Natural killer cell treated with Interleukin-12 subunit alpha and Interleukin-12 subunit beta and Interleukin-15 and Interleukin-18, amount 100 ng/mL, for 72 hours (primary cell): ENCODE measurements at places on chromosomes 16 and 17. TPM values are rescaled to one million over a fixed set of nuclear protein-coding genes. Genes with fewer than 3 reads are reported as not detected.
A peak's percentile ranks its signal among the peaks of the same experiment; 100 is the strongest.

GRCh38 chr17:75779987-75780889 is 4.4 kb upstream of the UNK start:
- H3K4me3 ChIP-seq: peak overlapping the region; percentile 94
- no peaks in the 10 kb centered on the region for H3K27me3 ChIP-seq
- no peak for DNase-seq
- H3K27ac ChIP-seq: peak overlapping the region; percentile 95

SHISA9 gene
- 0.11 TPM for total RNA-seq

SLC38A8 gene
- total RNA-seq: not detected

GRCh38 chr16:886802-887731 is 83.7 kb downstream of the LMF1 start:
- H3K27ac ChIP-seq: no peak overlapping the region
- H3K27me3 ChIP-seq: no peaks in the 10 kb centered on the region
- no peaks in the 10 kb centered on the region for H3K4me1 ChIP-seq
- no peak for DNase-seq
- H3K4me3 ChIP-seq: no peak overlapping the region
- H3K36me3 ChIP-seq: no peaks in the 10 kb centered on the region

HIC1 gene
- total RNA-seq: 56.7 TPM

ALG1 gene
- 37.3 TPM for total RNA-seq

- peaks cover 18% of the 10 kb centered on the region for H3K27me3 ChIP-seq
- DNase-seq: no peak
- peaks cover 20% of the 10 kb centered on the region for H3K36me3 ChIP-seq
These were observed 429 bp downstream of the OR2C1 start for GRCh38 chr16:3356118-3356517.

DNA sequence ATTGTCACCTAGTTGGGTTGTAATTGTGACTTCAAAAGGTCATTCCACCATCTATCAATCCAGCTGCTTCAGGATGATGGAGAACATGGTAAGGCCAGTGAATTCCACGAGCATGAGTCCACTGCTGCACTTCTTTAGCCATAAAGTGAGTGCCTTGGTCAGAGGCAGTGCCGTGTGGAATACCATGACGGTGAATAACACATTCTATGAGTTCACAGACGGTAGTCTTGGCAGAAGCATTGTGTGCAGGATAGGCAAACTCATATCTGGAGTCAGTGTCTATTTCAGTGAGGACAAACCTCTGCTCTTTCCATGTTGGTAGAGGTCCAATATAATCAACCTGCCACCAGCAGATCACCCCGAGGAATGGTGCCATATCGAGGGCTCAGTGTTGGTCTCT is 650.9 kb downstream of the KCNJ2 start:
- no peaks in the 10 kb centered on the region for H3K27me3 ChIP-seq
- H3K4me3 ChIP-seq: no peak overlapping the region
- no peaks in the 10 kb centered on the region for H3K4me1 ChIP-seq
- no peaks in the 10 kb centered on the region for H3K36me3 ChIP-seq
- no peak overlapping the region for H3K27ac ChIP-seq
- DNase-seq: no peak

NPIPA5 gene
- total RNA-seq: 0.43 TPM

- DNase-seq: no peak
- no peak overlapping the region for H3K4me3 ChIP-seq
- no peak overlapping the region for H3K27ac ChIP-seq
- H3K36me3 ChIP-seq: no peaks in the 10 kb centered on the region
These were observed 15.8 kb upstream of the ITGAM start for GRCh38 chr16:31243734-31244670.

GRCh38 chr17:78183916-78184315 is 2.9 kb downstream of the TK1 start:
- peaks cover 7% of the 10 kb centered on the region for H3K36me3 ChIP-seq
- peaks cover 24% of the 10 kb centered on the region for H3K4me1 ChIP-seq
- no peak overlapping the region for H3K27ac ChIP-seq
- no peak overlapping the region for H3K4me3 ChIP-seq
- DNase-seq: no peak
- H3K27me3 ChIP-seq: no peaks in the 10 kb centered on the region

DNA sequence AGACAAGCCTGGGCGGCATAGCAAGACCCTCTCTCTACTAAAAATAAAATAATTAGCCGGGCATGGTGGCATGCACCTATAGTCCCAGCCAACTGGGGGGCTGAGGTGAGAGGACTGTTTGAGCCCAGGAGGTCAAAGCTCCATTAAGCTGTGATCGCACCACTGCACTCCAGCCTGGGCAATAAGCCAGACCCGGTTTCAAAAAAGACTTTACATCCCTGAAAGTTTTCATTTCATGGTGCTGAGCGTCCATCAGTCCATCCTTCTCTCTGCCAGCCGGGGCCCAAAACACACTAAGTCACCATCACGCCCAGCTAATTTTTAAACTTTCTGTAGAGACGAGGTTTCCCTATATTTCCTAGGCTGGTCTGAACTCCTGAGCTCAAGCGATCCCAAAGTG is 10.6 kb downstream of the RAB40B start:
- peaks cover 4% of the 10 kb centered on the region for H3K4me1 ChIP-seq
- H3K27ac ChIP-seq: no peak overlapping the region
- no peak for DNase-seq
- H3K36me3 ChIP-seq: peaks cover 4% of the 10 kb centered on the region
- H3K27me3 ChIP-seq: no peaks in the 10 kb centered on the region

DNAH2 gene
- not detected for total RNA-seq

KCNAB3 gene
- 14.6 TPM for total RNA-seq

GRCh38 chr17:27473748-27474609 is 17.7 kb downstream of the KSR1 start:
- H3K4me1 ChIP-seq: peaks cover 86% of the 10 kb centered on the region
- peak overlapping the region; percentile 98 for H3K27ac ChIP-seq
- H3K36me3 ChIP-seq: peaks cover 11% of the 10 kb centered on the region
- peak overlapping the region; percentile 85 for H3K4me3 ChIP-seq

RNF227 gene
- 4.7 TPM for total RNA-seq

DYNLRB2 gene
- not detected for total RNA-seq

DNA sequence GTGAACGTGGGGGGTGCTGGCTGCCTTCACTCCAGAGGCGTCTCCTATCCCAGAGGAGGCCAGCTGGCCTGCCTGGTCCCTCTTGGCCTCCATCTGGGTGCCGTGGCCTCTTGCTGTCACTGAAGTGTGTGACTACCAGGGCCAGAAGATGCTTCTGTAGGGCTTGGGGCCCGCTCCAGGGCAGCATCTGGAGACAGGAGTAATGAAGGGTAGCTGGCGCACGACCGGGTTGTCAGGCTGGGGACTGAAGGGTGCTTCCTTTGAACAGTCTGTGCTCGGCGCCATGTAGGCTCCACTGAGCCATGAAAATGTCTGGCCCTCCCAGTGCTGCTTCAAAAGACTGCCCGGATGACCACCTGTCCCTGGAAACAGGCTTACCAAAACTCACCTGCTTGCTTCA is 31.3 kb downstream of the ASIC2 start:
- no peaks in the 10 kb centered on the region for H3K4me1 ChIP-seq
- H3K27me3 ChIP-seq: peaks cover 24% of the 10 kb centered on the region
- H3K4me3 ChIP-seq: no peak overlapping the region
- H3K36me3 ChIP-seq: no peaks in the 10 kb centered on the region
- DNase-seq: no peak

- H3K4me3 ChIP-seq: no peak overlapping the region
- H3K27me3 ChIP-seq: no peaks in the 10 kb centered on the region
- peaks cover 24% of the 10 kb centered on the region for H3K4me1 ChIP-seq
- DNase-seq: no peak
- H3K27ac ChIP-seq: no peak overlapping the region
These were observed 1.4 kb downstream of the VKORC1 start for GRCh38 chr16:31093132-31093703.

- H3K27me3 ChIP-seq: no peaks in the 10 kb centered on the region
- no peaks in the 10 kb centered on the region for H3K36me3 ChIP-seq
- no peak overlapping the region for H3K27ac ChIP-seq
- peak; percentile 46 for DNase-seq
- H3K4me3 ChIP-seq: no peak overlapping the region
- no peaks in the 10 kb centered on the region for H3K4me1 ChIP-seq
These were observed 11.3 kb downstream of the PLD2 start for GRCh38 chr17:4818276-4818675.

DNA sequence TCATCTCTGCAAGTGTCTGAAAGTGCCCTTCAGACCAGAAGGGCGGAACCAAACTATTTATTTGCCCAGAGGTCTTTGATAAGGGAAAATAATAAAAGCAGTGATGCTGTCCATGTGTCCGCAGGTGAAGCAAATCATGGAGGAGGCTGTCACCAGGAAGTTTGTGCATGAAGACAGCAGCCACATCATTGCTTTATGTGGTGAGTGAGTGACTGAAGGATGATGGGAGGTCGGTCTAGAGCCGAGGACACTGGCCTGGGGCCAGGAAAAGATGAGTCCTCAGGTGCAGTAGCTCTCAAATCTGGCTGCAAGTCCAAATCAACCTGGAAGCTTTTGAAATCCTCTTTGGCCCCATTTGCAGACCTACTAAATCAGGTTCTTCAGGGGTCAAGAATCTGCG is 6.1 kb downstream of the SGSM2 start:
- H3K4me3 ChIP-seq: no peak overlapping the region
- no peak overlapping the region for H3K27ac ChIP-seq
- no peaks in the 10 kb centered on the region for H3K36me3 ChIP-seq
- H3K27me3 ChIP-seq: no peaks in the 10 kb centered on the region
- H3K4me1 ChIP-seq: no peaks in the 10 kb centered on the region

- peaks cover 5% of the 10 kb centered on the region for H3K36me3 ChIP-seq
- peak overlapping the region; percentile 98 for H3K27ac ChIP-seq
These were observed 183.0 kb downstream of the PHKB start for GRCh38 chr16:47644166-47644565.

- no peaks in the 10 kb centered on the region for H3K36me3 ChIP-seq
- no peak overlapping the region for H3K27ac ChIP-seq
- peaks cover 18% of the 10 kb centered on the region for H3K4me1 ChIP-seq
- no peak overlapping the region for H3K4me3 ChIP-seq
- no peak for DNase-seq
- H3K27me3 ChIP-seq: peaks cover 2% of the 10 kb centered on the region
These were observed 41.2 kb downstream of the PRKCA start for GRCh38 chr17:66343531-66344078.

- peaks cover 4% of the 10 kb centered on the region for H3K36me3 ChIP-seq
- no peaks in the 10 kb centered on the region for H3K4me1 ChIP-seq
- H3K27ac ChIP-seq: no peak overlapping the region
- H3K27me3 ChIP-seq: no peaks in the 10 kb centered on the region
These were observed 71.4 kb downstream of the BCAS3 start for GRCh38 chr17:60749050-60749449.

CX3CL1 gene
- not detected for total RNA-seq

PPP1R1B gene
- not detected for total RNA-seq

DNA sequence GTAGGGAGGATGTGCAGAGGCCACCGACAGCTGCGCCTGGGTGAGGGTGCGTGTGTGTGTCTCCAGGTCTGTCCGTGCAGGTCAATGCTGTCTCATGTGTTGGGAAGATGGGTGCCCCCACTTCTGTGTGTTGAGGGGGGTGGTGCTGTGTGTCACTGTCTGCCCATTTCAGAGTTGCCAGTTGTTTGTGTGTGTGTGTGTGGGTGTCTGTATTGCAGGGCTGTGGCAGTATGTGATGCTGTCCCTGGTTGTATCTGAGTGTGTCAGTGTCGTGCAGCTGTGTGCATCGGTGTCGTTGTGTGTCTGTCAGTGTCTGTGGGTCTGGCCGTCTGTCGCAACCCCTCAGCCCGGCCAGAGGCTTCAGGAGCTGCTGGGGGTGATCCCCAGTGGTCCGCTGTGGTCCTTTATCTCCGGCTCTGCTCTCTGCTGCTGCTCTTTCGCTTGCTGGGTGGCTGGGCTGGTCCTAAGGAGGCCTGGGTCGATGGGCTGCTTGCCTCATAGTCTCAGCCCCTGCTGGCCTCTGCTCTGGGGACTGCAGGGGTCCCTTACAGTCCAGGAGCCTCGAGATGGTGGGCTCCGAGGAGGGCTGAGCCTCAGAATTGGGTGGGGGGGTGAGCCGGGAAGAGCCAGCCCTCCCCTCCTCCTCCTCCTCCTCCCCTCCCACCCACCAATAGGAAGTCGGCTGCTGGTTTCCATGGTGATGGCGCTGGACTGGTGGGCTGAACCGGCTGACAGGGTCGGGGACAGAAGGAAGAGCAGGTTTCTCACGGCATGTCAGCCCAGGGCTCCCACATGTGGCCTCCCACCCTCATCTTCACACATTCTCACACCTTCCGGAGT is at the start of gene TSPOAP1:
TSPOAP1 (minus strand) TSS at position 601 of the 840 bp plus-strand sequence. CDS start 875 bp downstream, outside the sequence.
- DNase-seq: peak; percentile 88
- H3K4me1 ChIP-seq: peaks cover 75% of the 10 kb centered on the region
- H3K4me3 ChIP-seq: peak within 1 kb of the TSS; percentile 80
- H3K27ac ChIP-seq: peak within 1 kb of the TSS; percentile 100
- peaks cover 21% of the 10 kb centered on the region for H3K36me3 ChIP-seq
- no peaks in the 10 kb centered on the region for H3K27me3 ChIP-seq

DNA sequence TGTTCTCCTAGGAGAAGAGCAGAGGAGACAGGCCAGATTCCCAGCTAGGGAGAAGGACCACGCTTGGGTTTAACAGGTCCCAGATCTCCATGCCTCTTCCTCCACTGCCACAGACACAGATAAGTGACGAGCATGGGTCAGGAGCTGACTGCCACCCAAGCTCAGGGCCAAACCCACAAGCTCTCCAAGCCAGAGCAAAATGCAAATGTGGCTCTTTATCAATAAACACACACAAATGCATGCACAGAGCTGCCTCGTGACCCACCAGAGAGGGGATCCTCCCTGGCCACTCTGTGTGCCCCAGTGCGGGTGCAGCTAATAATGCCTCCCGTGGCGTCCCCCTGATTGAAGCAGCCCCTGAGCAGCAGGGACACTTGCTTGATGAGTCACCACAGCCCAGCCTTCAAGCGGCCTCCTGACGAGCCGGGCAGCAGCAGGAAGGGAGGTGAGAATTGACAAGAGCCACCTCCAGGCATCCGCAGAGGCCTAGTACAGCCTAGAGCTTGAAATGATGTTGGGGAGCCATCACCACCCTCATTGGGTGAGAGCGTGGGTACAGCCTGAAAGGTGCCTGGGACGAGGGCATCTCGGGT is 143.9 kb downstream of the CCDC182 start:
- H3K4me1 ChIP-seq: peaks cover 84% of the 10 kb centered on the region
- DNase-seq: peak; percentile 87
- no peaks in the 10 kb centered on the region for H3K36me3 ChIP-seq
- H3K27me3 ChIP-seq: no peaks in the 10 kb centered on the region

DNA sequence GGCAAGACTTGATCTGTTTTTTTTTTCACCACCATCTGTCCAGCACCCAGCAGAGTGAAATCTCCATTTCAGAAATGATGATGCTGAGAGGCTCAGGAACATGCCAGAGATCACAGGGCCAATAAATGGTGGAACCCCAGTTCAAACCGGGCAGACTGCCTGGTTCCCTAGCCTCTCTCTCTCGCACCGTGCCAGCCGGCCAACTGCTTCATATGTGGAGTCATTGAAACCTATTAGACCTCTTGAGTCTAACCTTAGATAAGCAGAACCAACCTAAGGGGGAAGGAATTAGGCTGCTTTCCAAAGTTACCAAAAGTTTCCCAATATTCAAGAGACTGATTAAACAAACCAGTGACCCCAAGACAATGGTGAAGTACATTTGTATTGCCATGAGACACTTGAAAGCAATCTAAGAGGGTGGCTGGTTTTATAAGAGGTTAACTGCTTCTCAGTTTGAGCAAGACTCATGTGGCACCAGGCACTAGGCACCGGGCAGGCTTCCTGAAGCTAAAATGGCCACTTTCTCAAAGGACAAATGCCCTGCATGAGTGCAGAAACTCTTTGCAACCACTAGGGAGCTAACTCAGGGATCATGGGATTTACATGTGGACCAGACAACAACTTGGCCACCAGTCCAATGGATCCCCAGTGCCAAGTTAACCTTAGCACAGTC is 18.4 kb downstream of the TOX3 start:
- no peaks in the 10 kb centered on the region for H3K36me3 ChIP-seq
- DNase-seq: no peak
- H3K27ac ChIP-seq: no peak overlapping the region
- H3K4me1 ChIP-seq: no peaks in the 10 kb centered on the region
